ENCODE measurements at places on chromosomes 12 and 14. TPM values are rescaled to one million over a fixed set of nuclear protein-coding genes. Genes with fewer than 3 reads are reported as not detected.

The TAS2R31 gene
- 13.5 TPM for total RNA-seq

- DNase-seq, result no peak
These were observed 46.2 kb downstream of the SLC38A1 start for GRCh38 chr12:46222636-46223035.

The ATP2B1 gene
- total RNA-seq, result 71.9 TPM

The POTEM gene
- not detected for total RNA-seq

GRCh38 chr14:88234442-88234841 is 88.6 kb downstream of the KCNK10 start:
- DNase-seq, result no peak

The C14orf39 gene
- 0.39 TPM for total RNA-seq

DNA sequence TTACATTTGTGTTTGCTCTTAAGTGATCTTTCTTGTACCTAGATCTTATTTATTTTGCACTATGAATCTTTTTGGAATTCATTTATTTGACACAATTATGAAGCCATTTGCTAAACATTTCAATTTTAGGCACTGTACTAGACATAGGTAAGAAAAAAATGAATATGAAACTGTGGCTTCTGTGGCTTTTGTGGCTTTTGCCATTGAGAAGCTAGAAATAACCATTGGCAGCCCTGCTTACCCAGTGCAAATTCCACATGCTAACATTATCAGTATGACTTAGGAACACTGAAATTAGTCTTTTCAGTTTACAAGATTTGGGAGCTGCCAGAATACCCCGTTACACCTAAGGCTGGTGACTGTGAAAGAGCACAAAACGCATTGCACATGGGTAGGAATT is 60.1 kb downstream of the FSCB start:
- DNase-seq, result no peak

The PMEL gene
- 19.8 TPM for total RNA-seq

DNA sequence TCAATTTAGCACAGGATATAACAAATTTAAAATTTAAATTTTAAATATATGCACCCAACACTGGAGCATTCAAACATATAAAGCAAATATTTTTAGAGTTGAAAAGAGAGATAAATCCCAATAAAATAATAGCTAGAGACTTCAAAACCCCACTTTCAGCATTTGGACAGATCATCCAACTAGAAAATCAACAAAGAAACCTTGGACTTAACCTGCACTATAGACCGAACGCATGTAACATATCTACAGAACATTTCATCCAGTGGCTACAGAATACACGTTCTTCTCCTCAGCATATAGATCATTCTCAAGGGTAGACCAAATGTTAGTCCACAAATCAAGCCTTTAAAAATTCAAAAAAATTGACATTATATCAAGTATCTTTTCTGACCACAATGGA is 64.0 kb downstream of the SPTSSA start:
- no peak for DNase-seq

The NEDD8 gene
- total RNA-seq, result 73.5 TPM

DNA sequence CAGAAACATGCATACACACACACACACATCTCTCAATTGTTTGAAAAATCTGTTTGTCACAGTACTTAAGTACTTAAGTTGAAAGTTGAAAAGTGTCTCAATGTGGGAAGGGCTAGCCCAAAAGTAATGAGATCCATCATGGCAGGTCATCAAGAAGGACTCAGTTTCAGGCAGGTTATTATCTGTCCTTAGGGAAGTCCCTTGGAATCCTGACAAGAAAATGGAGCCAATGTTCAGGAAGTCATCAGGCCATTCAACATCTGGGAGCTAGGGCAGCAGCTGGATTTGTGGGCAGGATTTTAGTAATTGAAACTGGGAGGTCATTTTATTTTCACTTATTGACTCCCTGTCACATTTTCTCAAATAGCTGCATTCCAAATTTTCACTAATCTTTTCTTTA is 56.0 kb downstream of the MSRB3 start:
- peak; percentile 56 for DNase-seq

The GRIP1 gene
- total RNA-seq, result 6.4 TPM

DNA sequence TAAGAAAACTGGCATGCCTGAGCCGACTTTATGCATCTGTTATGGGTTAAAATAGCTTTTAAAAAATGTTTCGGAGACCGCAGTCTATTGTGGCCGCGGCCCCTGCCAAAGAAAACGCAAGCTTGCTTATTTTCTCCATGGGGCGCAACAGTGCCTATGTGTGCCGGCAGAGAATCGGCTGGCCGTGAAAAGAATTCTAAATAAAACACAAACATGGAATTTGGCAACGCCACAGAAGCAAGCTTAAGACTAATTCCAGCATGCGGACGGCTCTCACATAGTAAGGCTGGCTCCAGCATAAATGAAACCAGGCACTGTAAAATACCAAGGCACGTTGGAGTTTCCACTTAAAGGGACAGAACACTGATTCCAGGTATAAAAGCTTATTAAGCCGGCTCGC is 56.7 kb downstream of the BCL11B start:
- peak; percentile 91 for DNase-seq

GRCh38 chr14:50678163-50678562 is 10.1 kb upstream of the SAV1 start:
- DNase-seq, result no peak

GRCh38 chr12:27623645-27624044 is 72.6 kb upstream of the REP15 start:
- no peak for DNase-seq

DNA sequence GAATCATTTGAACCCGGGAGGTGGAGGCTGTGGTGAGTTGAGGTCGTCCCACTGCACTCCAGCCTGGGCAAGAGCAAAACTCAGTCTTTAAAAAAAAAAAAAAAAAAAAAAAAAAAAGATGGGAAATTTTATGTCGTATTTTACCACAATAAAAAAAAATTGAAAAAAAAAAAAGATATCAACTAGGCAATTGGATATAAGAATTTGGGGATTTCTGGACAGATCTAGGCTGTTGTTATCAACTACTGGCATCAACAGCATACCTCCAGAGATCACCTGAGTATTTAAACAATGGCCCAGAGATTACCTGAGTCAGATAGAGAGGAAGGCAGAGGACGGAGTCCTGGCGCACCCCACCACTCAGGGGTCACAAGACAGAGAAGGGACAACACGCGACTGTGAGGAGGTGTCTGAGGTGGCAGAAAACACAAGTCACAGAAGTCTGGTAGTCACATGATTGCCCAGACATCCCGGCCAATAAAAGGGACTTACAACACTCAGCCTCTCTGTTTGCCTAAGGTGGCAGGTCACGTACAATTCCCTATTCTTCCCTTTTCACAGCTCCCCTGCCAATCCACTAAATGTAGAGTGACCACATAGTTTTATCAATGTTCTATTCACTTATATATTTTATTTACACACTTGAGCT is 1.8 kb downstream of the SPRING1 start:
- DNase-seq, result no peak

DNA sequence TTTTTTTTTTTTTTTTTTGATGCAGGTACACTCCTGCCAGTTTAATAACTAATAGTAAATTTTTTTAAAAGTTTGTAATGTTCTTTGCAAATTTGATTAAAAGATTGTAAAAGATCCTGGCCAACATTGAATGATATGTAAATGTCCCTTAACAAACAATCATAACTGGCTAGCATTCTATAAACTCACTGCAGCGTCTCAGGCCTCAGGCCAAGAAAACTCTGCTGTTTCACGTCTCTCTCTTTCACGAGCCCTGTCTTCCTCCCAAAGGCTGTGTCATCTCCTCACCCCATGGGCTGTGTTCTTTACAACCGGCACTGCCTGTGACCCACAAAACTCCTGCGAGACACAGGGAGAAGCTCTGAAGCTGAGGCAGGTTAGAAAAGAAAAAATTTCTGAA is 103.3 kb downstream of the NUAK1 start:
- no peak for DNase-seq

GRCh38 chr12:123998991-123999359 is 26.0 kb downstream of the ZNF664 start:
- no peak for DNase-seq

- DNase-seq, result no peak
These were observed 95.6 kb upstream of the DNM1L start for GRCh38 chr12:32583534-32583933.

The TPPP2 gene
- total RNA-seq, result not detected

The SCARB1 gene
- total RNA-seq, result 14.1 TPM

The ADSS1 gene
- total RNA-seq, result 16.9 TPM

The AACS gene
- 29.7 TPM for total RNA-seq

- DNase-seq, result peak; percentile 12
These were observed 424 bp downstream of the BBOF1 start for GRCh38 chr14:74019408-74020137.

The ARHGEF25 gene
- 32.5 TPM for total RNA-seq
